ENCODE measurements at places on chromosomes 7 and 10.

DNA sequence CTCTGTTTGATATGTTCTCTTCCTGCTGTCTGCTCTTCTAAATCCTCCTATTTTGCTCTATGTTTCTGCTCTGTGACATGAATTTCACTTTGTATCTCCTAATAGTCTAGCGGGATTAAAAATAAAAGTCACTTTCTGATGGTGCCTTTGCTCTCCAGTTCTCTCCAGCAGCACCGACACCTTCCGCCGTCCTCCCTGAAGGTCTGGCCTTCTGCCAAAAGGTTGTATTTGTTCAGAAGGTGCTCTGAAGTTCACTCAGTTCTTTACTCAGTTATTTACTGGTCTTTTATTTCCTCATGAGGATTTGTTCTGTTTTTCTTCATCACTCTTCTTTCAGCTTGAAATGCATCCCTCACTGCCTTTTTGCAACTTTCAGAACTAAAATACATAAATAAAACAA is 11.2 kb upstream of the EPHA1 start:
- no peak for DNase-seq

- no peak for DNase-seq
These were observed 127.7 kb downstream of the ELMO1 start for GRCh38 chr7:37320848-37321468.

GRCh38 chr10:34759161-34759836 is 55.8 kb downstream of the PARD3 start:
- DNase-seq = no peak

DNA sequence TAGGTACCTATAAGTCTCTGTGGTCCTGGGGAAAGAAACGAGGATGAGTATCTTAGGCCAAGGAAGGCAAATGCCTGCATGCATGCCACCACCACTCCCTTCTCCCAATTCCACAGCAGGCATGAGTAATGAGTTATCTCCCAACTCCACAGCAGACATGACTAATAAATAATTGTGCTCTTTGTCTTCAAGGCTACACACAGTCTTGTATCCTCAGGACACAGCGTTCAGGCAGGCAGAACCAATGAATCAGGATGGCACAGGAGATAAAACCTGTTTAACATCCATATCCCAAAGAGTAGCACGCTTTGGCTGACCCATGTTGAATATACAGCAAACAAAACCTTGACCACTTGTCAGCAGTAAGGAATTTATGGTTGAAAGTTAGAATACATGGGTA is 229.7 kb upstream of the NFE2L3 start:
- DNase-seq = no peak

DNA sequence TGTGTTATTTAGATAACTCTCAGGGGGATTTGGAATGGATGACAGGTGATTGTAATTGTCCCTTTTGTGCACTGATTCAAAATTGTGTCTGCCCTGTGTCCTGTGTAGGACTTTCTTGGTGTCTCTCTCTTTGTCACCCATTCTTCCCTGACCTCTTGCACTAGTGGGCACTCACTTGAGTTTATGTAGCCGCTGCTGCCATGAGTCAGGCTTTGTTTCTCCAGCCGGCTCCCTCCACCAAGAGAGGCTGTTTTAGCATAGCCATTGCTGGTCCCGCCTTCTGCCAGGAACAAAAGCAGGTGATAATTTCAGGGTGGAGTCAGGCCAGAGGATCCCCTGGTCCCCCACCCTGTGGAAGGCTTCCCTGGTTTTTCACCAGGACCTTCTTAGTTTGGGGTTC is 8.4 kb downstream of the COL17A1 start:
- DNase-seq = no peak

GRCh38 chr10:95329296-95329695 is 38.5 kb upstream of the PDLIM1 start:
- no peak for DNase-seq

DNA sequence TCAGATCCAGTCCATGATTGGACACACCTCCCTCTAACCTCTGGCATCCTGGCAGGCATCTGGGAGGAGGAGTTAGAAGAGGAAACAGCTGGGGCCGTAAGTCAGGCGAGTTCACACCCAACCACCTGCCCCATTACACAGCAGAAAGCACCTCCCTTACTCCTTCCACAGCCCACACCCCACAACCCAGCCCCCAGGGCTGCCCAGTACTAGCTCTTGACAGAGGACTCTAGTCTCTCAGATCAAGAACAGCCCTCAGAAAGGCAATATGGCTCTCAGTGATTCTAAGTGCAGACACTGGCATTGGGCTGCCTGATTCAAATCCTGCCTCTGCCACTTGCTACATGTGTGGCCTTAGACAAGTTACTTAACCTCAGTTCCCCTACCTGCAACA is 34.1 kb downstream of the KCNMA1 start:
- no peak for DNase-seq

GRCh38 chr7:142513178-142513955 is 235.9 kb upstream of the PRSS1 start:
- no peak for DNase-seq

DNA sequence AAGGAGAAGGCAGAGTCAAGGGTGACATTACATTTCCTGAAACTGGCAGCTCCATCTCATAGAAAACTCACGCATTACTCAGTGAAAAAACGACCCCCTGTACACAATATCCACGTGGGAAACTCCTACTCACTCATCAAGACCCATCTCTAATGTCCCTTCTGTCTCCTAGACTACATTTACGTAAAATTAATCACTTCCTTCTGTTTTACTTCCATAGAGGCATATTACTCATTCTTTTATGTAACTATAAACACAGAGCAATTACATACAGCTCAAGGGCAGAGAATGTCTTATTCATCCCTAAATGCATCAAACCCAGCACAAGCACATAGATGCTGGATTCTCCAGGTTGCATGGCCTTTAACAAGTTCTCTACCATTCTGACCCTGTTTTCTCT is 281.8 kb downstream of the KCNMA1 start:
- no peak for DNase-seq

DNA sequence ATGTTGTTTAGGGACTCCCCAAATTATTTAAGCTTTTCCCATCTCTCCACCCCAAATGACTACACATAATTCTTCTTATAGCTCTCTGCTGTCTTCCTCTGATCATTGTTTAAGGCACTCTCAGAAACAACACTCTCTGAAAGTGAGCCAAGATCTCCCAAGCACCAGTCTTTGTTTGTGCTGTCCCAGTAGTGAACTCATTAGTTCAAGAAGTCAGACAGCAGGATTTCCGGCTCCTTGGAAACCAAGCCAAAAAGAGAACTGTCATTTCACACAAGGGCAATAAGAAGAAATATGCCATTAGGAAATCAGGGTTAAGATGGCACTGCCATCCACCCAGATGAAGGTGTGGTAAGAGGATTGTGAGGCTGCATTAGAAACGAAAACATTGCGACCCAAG is 83.1 kb downstream of the FZD1 start:
- no peak for DNase-seq

- no peak for DNase-seq
These were observed 159.6 kb upstream of the CHST15 start for GRCh38 chr10:124253006-124253405.

DNA sequence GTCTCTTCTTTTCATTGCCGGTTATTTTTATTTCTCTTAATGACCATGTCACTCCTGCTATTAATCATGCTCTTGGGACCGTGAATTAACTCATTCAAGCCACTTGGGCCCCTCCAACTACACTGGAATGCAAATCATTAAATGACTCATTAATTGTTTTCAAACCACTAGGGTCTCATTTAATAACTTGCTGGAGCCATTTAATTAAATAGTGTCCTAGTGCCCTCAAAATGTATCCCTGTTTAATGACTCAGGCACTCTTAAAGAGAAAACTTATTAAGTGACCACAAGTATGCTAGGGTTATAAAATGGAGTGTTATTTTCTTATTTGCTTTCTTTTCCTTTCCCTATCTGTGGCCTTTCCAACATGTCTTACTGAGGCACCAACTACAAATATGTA is 73.0 kb downstream of the PLXDC2 start:
- DNase-seq = no peak

- DNase-seq = no peak
These were observed 28.1 kb downstream of the ENO4 start for GRCh38 chr10:116877391-116877790.

DNA sequence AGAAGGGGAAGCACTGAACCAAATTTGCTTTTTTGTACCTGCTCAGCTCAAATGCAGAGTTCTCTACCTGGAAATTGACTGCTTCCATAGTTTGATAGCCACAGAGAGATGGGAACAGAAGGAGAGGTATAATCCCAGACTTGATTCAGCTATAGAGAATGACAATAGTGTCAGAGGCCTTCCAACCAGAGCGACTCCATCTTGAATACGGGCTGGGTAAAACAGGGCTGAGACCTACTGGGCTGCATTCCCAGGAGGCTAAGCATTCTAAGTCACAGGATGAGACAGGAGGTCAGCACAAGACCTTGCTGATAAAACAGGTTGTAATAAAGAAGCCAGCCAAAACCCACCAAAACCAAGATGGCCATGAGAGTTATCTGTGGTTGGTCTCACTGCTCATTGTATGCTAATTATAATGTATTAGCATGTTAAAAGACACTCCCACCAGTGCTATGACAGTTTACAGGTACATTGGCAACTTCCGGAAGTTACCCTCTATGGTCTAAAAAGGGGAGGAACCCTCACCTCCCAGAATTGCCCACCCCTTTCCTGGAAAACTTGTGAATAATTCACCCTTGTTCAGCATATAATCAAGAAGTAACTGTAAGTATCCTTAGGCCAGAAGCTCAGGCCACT is 42.7 kb upstream of the ATRNL1 start:
- no peak for DNase-seq

DNA sequence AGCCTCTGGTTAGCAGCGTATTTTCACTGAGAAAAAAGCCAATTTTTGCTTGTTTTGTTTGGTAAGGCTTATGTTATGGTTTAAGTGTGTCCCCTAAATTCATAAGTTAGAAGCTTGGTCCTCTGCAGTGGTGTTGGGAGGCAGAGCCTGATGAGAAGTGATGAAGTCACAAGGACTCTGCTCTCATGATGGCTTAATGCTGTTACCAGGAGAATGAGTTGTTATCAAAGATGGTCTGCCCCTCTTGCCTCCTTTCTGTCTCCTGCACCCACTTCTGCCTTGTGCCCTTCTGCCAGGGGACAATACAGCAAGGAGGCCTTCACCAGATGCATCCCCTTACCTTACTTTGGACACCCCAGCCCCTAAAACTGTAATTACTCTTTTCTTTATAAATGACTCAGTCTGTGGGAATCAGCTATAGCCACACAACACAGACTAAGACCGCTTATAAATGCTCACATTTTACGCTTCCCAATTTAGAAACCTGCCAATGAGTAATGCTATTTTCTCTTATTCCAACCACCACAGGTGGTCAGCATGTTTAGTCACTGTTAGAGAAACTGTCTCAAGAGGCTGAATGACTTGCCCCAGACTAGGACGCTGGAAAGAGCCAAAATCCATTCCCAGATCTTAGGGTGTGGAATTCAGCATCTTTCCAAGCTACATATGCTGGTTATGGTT is 6.1 kb upstream of the PKD1L1 start:
- DNase-seq = no peak

DNA sequence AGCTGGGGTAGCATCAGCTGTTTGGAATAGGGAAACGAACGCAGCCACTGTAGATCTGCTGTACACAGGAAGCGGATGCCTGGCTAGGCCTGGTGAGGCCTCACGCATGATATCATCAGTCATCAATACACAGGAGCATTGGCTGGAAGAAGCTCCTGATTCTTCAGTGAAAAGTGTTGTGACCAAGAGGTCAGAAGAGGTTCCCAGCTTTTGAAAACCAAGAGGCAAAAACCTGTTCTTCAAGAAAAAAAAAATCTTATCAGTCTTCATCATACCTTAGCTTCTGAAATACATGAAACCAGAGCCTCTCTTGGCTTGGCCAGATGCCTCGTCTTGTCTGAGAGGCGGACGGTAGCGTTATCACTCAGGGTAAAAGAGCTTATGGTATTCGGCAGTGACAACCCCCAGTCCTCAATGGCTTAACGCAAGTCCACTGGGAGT is 139.3 kb upstream of the TCF7L2 start:
- no peak for DNase-seq

GRCh38 chr10:125158275-125158600 is 2.1 kb downstream of the CTBP2 start:
- DNase-seq = no peak

DNA sequence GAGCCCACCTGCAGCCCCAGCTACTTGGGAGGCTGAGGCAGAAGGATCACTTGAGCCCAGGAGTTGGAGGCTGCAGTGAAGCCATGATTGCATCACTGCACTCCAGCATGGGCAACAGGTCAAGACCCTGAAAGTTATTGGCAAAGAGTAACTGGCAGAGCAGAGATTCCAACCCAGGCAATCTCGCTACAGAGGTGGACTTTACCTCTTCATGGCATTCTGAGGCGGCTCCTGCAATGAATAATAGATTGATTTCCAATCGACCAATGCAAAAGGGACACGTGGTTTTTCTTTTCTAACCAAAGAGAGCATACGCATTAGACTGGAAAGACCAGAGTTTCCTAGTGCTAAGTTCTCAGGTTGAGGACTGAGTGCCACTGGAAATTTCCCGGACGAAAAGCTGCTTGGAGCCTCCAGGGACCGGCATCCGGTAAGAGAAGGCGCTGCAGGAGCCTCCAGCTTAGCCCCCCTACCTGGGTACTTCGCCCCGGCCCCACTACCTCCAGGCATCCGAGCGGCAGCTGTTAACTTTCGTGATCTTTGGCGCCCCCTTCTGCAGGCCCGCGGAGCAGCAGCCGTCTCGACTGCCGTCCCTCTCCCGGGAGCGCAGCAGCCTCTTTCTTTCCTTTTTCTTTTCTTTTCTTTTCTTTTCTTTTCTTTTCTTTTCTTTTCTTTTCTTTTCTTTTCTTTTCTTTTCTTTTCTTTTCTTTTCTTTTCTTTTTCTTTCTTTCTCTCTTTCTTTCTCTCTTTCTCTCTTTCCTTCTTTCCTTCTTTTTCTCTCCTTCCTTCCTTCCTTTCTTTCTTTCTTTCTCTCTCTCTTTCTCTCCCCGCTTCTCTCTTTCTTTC is 4.1 kb downstream of the MBLAC1 start:
- DNase-seq = peak; percentile 77

GRCh38 chr7:132075515-132075914 is 500.8 kb downstream of the PLXNA4 start:
- DNase-seq = no peak

- DNase-seq = no peak
These were observed 5.2 kb downstream of the STEAP2 start for GRCh38 chr7:90216771-90217170.

DNA sequence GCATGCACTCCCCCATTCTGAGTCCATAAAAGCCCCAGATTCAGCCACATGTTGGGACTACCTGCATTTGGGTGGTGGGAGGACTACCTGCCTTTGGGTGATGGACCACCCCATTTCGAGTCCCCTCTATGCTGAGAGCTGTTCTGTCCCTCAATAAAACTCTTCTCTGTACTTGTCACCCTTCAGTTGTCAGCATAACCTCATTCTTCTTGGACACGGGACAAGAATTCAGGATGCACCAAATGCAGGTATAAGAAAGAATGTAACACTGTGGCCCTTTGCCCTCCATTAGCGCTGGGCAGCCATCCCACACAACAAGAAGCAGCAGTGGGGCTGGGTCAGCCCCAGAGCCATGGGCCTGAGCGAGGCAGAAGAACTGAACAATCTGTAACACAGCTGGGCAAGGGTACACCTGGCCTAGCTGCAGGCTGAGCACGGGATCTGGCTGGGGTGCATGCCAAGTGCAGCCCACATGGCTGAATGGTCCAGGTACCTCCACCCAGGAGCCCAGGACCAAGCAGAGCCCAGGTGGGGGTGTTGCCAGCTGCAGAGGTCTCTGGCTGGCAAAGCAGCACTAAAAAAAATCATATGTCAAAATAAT is 1344.3 kb upstream of the LRRTM3 start:
- no peak for DNase-seq
